Myocyte (in vitro differentiated cells): ENCODE measurements at places on chromosomes 11 and 22.
A peak's percentile ranks its signal among the peaks of the same experiment; 100 is the strongest.

- peak; percentile 68 for DNase-seq
Observed at GRCh38 chr11:33690290-33691065, 10.1 kb downstream of the C11orf91 start.

DNA sequence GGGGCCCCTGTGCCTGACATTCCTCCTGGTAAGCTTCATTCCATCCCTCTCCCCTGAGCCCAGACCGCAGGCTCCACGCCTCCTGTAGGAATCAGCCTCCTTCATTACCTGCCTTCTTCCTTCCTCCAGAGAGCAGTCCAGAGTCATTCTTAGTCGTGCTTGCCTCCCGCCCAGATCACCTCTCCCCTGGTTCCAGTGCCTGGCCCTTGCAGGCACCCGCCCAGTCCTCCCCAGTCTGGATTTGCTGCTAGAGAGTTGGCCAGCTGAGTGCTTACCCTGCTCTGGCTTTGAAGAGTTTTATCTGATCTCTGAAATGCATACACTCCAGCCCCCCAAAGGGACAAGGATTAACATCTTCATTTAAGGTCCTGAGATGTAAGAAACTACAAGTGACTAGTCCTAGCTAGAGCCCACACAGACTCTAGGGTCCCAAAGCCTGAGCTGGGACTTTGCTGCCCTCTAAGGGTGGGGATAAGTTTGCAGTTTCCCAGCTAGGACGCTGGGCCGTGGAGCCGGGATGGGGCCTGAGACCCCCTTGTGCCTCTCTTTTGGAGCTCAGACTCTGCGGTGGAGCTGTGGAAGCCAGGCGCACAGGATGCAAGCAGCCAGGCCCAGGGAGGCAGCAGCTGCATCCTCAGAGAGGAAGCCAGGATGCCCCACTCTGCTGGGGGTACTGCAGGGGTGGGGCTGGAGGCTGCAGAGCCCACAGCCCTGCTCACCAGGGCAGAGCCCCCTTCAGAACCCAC, 1.6 kb downstream of the NR1H3 start:
- DNase-seq = peak; percentile 47

- no peak for DNase-seq
Observed at GRCh38 chr11:64580412-64580811, 10.6 kb upstream of the SLC22A12 start.

DNA sequence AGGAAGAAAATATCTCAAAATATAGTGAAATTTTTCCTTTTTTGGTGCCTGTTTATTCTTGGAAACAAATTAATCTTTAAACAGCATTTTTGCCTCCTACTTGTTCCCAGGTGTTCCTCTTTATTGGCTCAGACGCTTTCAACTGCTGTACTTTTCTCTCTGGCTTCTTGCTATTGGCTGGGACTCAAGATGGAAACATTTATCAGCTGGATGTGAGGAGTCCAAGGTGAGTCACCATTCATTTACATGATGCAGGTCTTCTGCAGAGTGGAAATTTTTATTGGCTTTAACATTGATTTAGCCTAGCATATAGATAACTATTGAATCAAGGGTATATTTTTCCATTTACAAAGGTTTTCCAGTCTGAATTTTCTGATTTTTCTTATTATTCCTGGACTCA, 34.4 kb upstream of the DNAJB13 start:
- DNase-seq = no peak

DNA sequence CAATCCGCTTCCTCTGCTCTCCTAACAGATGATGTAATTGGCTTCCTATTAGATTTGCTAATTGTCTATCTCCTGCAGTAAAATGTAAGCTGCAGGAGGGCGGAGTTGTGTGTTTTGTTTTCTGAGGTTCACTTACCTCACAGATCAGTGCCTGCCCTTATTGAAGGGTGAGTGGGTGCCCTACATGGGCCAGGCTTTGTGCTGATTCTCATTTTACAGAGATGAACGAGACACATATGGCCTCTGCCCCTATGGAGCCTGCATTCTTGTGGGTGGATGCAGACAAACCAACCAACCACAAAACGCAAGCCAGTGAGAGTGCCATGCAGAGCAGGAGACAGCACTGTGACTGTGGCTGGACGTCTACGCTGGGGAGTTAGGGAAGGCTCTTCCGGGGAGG, 9.9 kb downstream of the TESMIN start:
- no peak for DNase-seq
